GM04504 (cell line): ENCODE measurements at places on chromosomes 6 and 20.

- DNase-seq: no peak
These were observed 89.2 kb downstream of the FOXA2 start for GRCh38 chr20:22495172-22495571.

DNA sequence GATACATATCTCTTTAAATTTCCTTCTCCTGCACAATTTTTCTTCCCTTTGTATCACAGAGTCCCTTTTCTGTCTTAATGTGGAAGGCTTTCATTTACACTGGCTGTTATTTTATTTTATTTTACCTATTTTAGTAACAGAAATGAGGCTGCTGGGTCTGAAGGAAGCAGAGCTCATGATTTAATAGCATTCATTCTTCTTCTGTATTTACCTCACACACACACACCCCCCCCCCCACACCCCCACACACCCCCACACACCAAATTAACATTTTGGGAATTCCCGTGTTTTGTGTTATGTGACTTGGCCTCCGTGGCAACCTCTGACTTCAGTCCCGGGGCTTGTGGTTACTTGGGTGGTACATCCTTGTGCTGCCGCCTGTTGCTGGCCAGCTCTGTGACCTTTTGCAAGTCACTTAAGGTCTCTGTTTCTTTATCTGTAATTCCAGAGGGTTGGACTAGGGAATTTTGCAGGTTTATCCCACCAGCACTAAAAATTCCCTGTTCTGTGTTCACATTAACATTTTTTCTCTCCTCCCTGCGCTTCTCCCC lies 108.8 kb downstream of the TIAM2 start:
- no peak for DNase-seq

GRCh38 chr20:24964506-24964840 lies 15.4 kb downstream of the CST7 start:
- DNase-seq: no peak

- DNase-seq: peak; percentile 46
These were observed 48.0 kb downstream of the TMEM170B start for GRCh38 chr6:11585426-11586016.

DNA sequence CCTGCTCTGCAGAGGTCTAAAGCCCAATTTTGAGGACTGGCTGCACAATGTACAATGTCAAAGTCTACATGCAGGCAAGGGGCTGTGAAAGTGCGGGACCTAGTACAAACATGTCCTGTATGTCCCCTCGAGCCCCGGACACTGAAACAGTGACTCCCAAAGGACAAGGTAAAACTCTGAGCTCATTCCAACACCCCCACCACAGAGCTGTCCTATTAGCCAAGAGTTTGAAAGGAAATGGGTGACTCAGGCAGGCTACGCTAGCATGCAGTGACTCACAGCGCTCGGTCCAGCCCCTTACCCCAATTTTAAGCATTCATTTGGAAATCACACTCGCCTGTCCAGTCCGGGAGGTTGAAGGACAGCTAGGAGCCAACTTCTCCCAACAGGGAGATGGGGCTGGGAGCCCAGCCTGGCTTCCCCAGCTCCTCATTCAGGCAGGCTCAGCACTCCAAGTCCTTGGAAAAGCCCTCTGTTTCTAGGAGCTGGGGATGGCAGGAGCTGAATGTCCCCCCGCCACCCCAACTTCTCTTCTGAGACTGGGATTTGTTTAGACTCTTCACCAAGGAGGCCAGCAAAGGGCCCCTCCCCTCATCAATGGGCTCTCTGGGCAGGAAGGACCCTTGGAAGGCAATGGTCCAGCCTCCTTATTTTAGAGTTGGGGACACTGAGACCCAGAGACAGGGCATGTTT lies 3.9 kb downstream of the SDC4 start:
- peak; percentile 74 for DNase-seq

DNA sequence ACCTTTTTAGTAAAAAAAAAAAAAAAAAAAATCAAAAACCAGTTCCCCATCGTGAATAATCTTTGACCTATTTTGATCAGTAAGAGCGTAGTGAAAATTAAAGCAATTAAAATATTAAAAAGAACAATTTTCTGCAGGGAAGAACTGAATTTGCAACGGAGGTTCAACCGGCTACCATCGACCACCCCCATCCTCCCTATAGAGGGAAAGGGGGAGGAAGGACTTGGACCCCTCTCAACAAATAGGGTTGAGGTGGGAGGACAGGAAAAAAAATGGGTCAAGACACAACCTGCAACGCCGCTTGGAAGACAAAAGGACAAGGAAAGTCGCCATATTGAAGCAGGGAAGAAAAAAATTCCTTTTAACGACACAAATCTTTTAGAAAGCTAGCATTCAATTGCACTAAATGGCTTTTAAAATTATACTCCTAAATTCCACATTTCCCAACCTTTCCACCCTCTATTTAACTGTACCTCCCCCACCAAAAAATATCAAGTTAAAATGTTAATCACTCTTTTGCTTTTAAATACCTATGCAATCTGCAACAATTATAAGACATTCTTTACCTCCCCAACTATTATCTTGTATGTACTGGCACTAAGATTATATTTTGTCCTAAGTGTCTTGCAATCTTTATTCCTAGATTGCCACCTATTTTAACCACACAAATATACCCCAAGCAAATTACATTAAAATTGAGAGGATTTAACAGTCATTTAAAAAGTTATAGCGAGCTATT lies 1.7 kb downstream of the PPP1R10 start:
- peak; percentile 69 for DNase-seq

DNA sequence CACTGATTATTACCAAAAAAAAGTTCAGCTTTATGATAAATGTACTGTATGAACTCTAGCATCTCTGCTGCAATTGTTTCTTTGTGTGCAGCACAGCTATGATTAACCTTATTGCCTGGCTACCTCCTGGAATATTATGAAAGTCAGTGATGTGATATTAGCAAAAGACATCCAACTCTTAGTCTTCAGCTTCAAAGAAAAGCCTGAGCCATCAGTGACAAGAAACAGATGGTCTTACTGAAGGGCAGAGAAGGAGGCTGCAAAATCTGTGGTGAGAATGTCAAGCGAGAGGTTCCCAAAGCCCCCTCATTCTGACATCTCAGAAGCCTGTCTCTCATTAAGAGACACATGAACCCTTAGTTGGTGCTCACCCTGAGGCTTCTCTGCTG lies 89.4 kb upstream of the TNFAIP3 start:
- DNase-seq: no peak

DNA sequence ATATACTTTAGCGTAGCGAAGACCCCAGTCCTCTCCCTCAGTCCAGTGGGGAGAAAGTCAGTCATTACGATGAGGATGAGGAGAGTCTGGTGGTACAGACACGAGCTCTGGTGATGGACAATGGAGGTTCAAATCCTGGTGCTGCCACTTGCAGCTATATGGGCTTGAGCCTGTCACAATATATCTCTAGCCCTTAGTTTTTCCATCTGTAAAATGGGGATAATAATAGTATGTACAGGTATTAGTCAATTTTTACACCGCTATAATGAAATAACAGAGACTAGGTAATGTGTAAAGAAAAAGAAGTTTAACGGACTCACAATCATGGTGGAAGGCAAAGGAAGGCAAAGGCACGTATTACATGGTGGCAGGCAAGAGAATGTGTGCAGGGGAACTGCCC lies 237.9 kb downstream of the BCAS1 start:
- no peak for DNase-seq

- DNase-seq: no peak
These were observed 33.2 kb upstream of the PHACTR3 start for GRCh38 chr20:59571151-59571550.

DNA sequence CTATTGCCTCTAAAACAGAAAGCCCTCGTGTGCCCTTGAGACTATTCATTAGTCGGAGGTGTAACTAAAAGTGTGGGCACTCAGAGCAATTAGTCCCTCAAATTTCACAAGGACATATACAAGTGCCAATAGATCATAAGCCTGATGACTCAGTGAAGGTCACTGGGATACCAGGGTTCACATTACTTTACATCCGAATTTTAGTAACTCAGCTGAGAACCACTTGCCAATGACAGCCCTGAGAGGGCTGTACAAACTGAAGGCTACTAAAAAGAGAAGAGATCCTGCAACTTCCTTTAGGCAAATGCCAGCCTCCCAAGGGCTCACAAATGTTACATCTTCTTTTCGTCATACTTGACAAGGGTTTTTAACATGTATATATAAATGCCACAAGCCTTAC lies 369.6 kb downstream of the TENT5A start:
- DNase-seq: no peak

DNA sequence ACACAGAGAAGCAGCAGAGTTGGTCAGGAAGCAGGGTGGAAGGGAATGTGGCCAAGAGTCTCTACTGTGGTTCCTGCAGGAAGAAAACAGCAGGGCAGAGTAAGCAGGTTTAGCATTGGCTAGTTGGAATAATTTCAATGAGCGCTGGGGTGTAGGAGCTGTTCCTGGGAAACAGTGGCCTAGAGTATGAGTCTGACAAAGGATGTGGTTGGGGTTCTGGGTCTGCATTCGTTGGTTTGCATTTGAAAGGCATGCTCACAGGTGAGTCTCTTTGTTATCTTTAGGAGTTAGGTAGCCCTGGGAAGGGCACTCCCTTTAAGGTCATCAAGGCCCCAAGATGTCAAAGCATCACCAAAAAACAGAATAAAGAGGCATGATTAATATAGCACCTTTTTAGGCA lies 911.6 kb upstream of the SLC35B3 start:
- no peak for DNase-seq

- DNase-seq: no peak
These were observed 61.3 kb downstream of the ATRN start for GRCh38 chr20:3532089-3532615.

GRCh38 chr20:43514648-43514999 lies 7.1 kb downstream of the L3MBTL1 start:
- DNase-seq: no peak

DNA sequence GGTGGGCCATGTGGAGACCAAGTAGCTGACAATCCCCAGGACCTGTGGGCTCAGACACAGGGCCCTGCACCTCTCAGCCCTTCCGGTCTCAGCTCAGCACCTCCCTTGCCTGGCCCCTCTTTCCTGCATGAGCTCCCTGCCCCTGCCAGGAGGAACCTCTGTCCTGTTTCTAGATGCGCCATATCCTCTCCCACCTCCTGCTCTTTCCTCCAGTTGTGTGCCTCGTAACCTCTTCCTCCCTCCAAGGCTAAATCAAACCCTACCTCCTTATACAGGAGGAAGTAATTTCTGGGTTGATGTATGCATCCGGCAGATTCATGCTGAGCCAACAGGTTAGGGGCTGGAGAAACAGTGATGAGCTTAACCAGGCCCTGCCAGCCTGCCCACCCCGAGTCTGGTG lies 30.9 kb downstream of the ITPR3 start:
- no peak for DNase-seq

DNA sequence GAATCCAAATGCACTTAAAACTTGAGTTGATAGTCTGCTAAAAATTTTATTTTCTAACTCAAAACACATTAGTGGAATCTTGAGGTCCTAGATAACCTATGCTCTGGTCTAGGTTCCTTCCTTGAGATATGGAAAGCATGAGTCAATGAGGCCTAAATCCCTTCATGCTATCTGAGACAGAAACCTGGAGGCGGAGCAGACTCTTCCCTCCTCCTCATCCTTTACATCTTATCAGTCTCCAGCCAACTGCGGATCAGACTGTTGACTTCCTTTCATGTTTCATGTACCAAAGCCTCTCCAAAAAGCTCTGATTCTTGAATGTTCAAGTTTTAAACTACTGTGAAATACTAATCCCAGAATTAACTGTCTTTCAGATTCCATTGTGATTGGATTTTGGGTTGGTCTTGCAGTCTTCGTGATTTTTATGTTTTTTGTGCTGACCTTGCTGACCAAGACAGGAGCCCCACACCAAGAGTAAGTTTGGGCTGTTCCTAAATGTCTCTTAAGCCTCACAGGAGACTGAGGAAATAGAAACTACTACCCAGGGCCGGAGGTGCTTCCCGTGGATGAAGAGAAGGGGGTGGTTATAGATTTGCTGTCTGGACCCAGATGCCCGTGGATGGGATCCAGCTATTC lies 29.1 kb downstream of the MRAP2 start:
- no peak for DNase-seq

DNA sequence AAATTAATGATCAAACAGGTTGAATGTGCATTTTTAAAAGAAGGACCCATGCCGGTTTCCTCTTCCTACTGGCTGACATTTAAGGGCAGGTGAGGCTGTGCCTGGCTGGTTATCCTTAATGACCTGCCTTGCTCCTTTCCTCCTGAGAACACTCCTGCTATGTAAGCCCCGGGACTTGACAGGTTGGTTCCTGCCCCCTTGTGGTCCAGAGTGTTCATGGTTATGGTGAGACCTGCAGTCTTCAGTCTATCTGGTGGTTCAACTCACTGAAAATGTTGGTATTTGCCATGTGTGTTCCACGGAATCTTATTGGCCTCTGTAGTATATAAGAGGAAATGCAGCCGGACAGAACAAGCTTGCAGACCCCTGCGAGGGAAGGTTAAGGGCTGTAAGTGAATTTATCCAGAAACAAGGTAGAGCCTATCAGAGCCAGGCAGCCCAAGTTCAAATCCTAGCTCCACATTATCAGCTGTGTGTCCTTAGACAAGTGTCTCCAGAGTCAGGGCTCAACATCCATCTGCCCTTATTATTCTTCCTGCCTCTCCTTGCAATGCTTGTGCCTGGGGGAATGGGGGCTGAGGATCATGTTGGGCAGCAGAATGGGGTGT lies 5.2 kb upstream of the BPIFA3 start:
- no peak for DNase-seq

- DNase-seq: no peak
These were observed 167.6 kb upstream of the MAFB start for GRCh38 chr20:40856653-40857052.

GRCh38 chr20:53609491-53610445 lies 16.1 kb upstream of the ZNF217 start:
- no peak for DNase-seq

DNA sequence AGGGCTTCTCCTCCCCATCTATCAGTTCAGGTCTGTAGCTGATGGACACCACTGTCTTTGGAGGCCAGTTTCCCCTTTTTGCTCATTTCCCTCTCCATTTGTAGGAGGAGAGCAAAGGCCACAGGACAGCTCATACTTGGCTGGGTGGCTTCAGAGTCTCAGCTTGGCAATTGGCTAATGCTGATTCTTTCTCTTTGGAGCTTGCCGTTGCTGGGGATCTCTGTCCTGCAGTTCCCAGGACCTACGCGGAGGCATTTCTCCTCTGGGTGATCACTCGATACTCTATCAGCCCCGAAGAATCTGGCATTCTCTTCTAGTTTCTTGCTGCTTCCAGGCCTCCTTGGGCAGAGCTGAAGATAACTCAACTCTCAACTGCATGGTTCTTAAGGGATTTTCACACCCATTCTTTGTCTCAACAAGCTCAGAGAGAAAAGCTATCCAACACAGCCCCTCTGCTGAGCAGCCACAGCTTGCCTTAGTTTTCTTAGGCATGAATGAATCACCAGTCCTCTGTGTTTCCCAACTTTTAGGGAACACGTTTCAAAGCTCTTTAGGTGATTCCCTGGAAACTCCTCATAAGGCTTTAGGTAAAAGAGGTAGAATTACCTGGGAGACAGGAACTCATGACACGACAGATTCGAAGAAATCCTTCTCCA lies 19.2 kb upstream of the SSR1 start:
- no peak for DNase-seq

- DNase-seq: peak; percentile 17
These were observed 65.1 kb upstream of the STX16 start for GRCh38 chr20:58585753-58586540.

- DNase-seq: no peak
These were observed 282.9 kb upstream of the RUNX2 start for GRCh38 chr6:45045253-45045601.

- DNase-seq: no peak
These were observed 80.9 kb downstream of the RNGTT start for GRCh38 chr6:88882536-88882935.
